Uterus (tissue), 4 donors: ENCODE measurements at places on chromosomes 12 and 14. TPM values are rescaled to one million over a fixed set of nuclear protein-coding genes. Genes with fewer than 3 reads are reported as not detected.

KRT3 gene
- total RNA-seq = not detected

INHBE gene
- total RNA-seq = not detected

PPP2R5C gene
- 169 TPM for total RNA-seq

TDRD9 gene
- total RNA-seq = 0.85 TPM

HSPB8 gene
- total RNA-seq = 49.7 TPM
